ENCODE measurements at places on chromosomes 3 and 15.

GRCh38 chr3:187900993-187901755 lies 155.9 kb upstream of the BCL6 start:
- peak overlapping the region; percentile 58 for H3K27ac ChIP-seq
- no peak overlapping the region for H3K4me3 ChIP-seq
- H3K36me3 ChIP-seq = no peaks in the 10 kb centered on the region
- no peaks in the 10 kb centered on the region for H3K27me3 ChIP-seq
- DNase-seq = no peak

DNA sequence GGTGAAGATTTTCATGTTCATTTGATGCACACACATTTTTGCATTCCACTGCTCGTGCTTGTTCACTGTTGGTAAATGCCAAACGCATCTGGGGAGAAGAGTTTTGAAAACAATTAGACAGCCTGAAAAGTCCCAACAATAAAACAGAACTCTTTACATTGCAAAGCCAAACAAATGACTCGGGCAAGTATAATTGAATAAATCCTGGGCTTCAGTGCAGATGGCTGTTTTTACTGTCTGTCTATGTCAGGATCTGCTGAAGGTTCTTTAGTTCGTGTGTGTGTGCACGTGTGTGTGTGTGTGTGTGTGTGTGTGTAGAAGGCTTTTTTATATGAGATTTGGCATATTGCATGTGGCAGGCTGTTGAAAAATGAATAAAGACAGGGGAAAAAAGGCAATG lies 277.5 kb upstream of the CDIN1 start:
- H3K4me3 ChIP-seq = no peak overlapping the region
- no peaks in the 10 kb centered on the region for H3K4me1 ChIP-seq
- H3K36me3 ChIP-seq = no peaks in the 10 kb centered on the region
- H3K27me3 ChIP-seq = no peaks in the 10 kb centered on the region
- DNase-seq = no peak
- no peak overlapping the region for H3K27ac ChIP-seq

DNA sequence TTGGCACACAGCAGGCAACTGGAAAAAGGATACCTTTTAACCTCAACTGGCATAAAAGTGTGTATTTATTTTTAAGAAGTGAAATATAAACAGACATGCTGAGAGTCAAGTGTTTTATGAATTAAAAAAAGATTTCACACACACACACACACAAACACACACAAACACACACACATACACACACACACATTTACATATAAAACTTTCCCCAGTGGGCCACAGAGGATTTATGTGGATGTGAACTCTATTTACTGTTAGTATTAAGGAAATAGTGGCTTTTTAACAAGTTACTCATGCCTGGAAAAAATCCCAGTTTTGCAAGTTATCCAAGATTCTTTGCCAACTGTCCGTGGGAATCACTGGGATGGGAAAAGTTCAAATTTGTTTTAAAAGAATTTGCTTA lies 725.9 kb upstream of the NR2F2 start:
- H3K4me1 ChIP-seq = no peaks in the 10 kb centered on the region
- no peak overlapping the region for H3K4me3 ChIP-seq
- no peaks in the 10 kb centered on the region for H3K36me3 ChIP-seq
- no peak overlapping the region for H3K27ac ChIP-seq

- H3K27me3 ChIP-seq = peaks cover 31% of the 10 kb centered on the region
- H3K4me1 ChIP-seq = peaks cover 24% of the 10 kb centered on the region
- H3K4me3 ChIP-seq = no peak overlapping the region
- no peak for DNase-seq
- no peak overlapping the region for H3K27ac ChIP-seq
Observed at GRCh38 chr3:120420928-120421551, 29.8 kb downstream of the FSTL1 start.

- no peak overlapping the region for H3K27ac ChIP-seq
- H3K27me3 ChIP-seq = no peaks in the 10 kb centered on the region
- no peak for DNase-seq
Observed at GRCh38 chr3:153897025-153897723, 224.0 kb upstream of the ARHGEF26 start.

GRCh38 chr3:98972720-98973119 lies 71.2 kb upstream of the DCBLD2 start:
- no peaks in the 10 kb centered on the region for H3K4me1 ChIP-seq
- no peak for DNase-seq
- no peak overlapping the region for H3K27ac ChIP-seq
- H3K27me3 ChIP-seq = no peaks in the 10 kb centered on the region
- H3K36me3 ChIP-seq = no peaks in the 10 kb centered on the region

DNA sequence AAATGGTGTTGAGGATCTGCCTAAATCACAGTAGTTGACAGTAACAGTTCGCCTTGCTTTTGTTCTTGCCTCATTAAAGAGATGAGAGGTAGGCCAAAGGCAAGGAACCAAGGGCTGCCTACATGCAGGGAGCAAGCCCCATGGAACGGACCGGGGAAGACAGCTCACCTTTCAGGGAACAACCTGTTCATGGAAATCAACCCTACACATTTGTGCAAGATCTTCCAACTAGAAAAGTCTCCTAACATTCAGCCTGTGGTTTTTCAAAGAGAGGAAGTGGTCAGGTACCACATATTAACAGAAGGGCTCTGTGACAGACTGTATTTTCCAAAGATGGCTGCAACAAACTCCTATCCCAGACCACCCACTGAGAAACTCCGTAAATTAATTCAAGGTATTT lies 1031.8 kb upstream of the NR2F2 start:
- no peak overlapping the region for H3K4me3 ChIP-seq
- no peak for DNase-seq
- peaks cover 48% of the 10 kb centered on the region for H3K27me3 ChIP-seq
- H3K4me1 ChIP-seq = peaks cover 5% of the 10 kb centered on the region

DNA sequence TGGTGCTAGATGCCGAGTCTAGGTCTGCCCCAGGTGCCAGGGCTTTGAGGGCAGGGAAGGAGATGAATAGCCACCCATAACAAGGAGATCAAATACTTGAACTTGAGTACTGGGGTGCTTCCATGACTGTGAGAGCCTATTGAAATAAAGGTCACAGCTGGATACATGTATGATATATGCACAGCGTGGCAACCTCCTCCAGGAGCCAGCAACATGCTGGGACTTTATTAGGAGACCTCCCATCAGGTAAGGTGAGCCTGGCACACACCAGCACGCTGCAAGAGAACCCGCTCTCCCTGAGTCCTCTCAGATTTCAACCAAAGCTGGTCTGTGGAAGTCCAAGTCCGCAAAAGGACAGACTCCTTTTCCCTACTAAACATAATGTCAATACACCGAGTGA lies 10.5 kb upstream of the HES1 start:
- no peak overlapping the region for H3K4me3 ChIP-seq
- no peaks in the 10 kb centered on the region for H3K4me1 ChIP-seq
- H3K36me3 ChIP-seq = peaks cover 3% of the 10 kb centered on the region
- H3K27ac ChIP-seq = no peak overlapping the region

- DNase-seq = no peak
- H3K27me3 ChIP-seq = no peaks in the 10 kb centered on the region
- H3K27ac ChIP-seq = no peak overlapping the region
- H3K4me1 ChIP-seq = no peaks in the 10 kb centered on the region
- no peak overlapping the region for H3K4me3 ChIP-seq
Observed at GRCh38 chr3:168116279-168116678, 20.6 kb upstream of the GOLIM4 start.

- no peaks in the 10 kb centered on the region for H3K27me3 ChIP-seq
- peak overlapping the region; percentile 79 for H3K27ac ChIP-seq
- DNase-seq = no peak
- H3K36me3 ChIP-seq = peaks cover 17% of the 10 kb centered on the region
- peaks cover 71% of the 10 kb centered on the region for H3K4me1 ChIP-seq
Observed at GRCh38 chr3:52218454-52218853, 7.0 kb downstream of the TLR9 start.

- H3K36me3 ChIP-seq = no peaks in the 10 kb centered on the region
- no peak for DNase-seq
- H3K27ac ChIP-seq = no peak overlapping the region
- no peaks in the 10 kb centered on the region for H3K4me1 ChIP-seq
Observed at GRCh38 chr3:99536555-99537314, 101.7 kb upstream of the COL8A1 start.

- no peaks in the 10 kb centered on the region for H3K27me3 ChIP-seq
- DNase-seq = no peak
- H3K27ac ChIP-seq = no peak overlapping the region
- no peaks in the 10 kb centered on the region for H3K4me1 ChIP-seq
- no peaks in the 10 kb centered on the region for H3K36me3 ChIP-seq
Observed at GRCh38 chr3:6273878-6274277, 587.0 kb upstream of the GRM7 start.

Measured in central memory CD8-positive, alpha-beta T cell (primary cell).